ENCODE measurements at places on chromosomes 7 and 10.

GRCh38 chr10:66747451-66747850 lies 178.4 kb upstream of the LRRTM3 start:
- DNase-seq: no peak

GRCh38 chr7:99030457-99030856 lies 113.5 kb downstream of the SMURF1 start:
- DNase-seq: no peak

- no peak for DNase-seq
Observed at GRCh38 chr10:34427911-34428216, 387.2 kb downstream of the PARD3 start.

- DNase-seq: no peak
Observed at GRCh38 chr7:3264693-3265339, 36.2 kb upstream of the SDK1 start.

DNA sequence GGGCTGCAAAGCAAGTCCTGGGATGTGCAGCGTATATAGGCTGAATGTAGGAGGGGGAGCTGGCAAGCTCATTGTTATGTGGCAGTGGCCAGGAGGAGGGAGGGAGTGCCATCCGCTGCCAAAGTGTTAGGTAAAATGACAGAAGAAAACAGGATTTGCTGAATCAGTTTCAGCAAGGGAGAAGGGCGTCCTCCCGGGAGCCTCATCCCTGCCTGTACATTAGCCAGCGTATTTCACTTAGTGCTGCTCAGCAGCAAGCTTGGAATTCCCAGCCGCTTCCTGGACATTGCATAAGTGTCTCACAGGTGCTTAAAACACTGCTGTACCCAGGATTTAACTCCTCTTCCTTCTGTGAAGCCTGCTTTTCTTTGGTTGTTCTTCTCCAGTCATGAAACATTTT lies 2.5 kb downstream of the NIPSNAP2 start:
- peak; percentile 35 for DNase-seq

DNA sequence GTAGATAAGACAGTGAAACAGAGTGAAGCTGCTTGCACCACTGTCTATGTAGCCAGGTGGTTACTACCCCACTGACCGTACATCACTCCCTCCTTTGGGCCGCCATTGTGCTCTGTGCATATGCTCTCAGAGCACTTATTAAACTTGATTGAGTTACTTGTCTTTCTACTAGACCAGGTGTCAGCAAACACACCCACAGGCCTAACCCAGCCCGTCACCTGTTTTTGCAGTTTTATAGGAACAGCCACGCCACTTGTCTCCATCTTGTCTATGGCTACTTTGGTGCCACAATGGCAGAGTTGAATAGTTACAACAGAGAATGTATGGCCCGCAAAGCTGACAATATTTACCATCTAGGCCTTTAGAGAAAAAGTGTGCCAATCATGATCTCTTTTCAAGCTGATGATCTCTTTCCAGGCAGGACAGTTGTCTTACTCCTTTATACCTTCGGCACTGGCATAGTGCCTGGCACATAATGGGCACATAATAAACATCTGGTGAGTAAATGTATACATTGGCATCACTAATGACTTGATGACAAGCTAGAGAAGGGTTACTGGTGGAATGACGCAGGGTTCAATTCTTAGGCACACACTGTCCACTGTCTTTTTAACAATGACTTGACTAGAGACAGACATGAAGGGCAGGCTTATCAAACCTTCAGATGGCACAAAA lies 36.7 kb downstream of the SORBS1 start:
- no peak for DNase-seq

- no peak for DNase-seq
Observed at GRCh38 chr10:132551093-132551807, 13.7 kb downstream of the INPP5A start.

DNA sequence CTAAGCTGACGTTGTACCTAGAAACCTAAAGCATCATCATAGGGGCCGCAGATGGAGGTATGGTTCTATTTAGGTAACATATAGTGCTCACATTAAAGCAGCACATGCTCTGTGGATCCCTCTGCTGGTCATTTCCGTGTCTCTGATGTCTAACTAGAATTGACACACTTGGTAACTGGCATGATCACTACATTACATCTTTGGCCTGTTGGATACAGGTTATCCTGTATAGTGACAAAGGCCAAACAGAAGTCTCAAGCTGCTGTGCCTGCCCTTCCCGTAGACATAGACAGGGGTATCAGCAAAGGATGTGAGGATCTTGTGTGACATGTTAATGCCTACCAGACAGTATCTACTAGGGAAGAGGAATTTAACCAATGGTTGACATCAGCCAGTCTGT lies 51.2 kb downstream of the KIF5B start:
- DNase-seq: peak; percentile 10

DNA sequence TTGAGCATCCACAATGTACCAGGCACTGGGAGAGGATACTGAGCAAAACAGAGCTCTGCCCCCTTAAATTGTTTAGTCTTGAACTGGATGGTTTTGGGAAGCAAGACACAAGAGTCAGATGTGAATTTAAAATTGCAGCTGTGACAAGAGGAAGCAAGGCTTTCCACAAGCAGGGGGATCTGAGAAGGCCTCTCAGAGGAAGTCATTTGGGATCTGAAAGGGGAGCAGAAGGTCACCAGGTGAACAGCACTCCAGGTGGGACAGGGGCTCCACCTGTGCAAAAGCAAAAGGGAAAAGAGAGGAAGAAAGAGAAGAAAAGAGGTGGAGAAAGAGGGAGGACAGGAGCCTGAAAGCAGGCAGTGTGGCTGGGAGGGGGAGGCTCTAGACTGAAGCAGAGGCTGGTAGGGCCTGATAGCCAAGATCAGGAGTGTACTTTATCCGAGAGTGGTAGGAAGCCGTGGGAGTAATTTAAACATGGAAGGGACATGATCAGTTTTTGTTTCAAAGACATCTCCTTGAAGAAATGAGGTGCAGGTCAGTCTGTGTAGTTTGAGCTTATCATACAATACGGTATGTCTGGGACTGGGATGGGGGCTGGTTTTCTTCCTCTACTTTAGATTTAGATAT lies 76.1 kb upstream of the DUSP5 start:
- no peak for DNase-seq

- DNase-seq: no peak
Observed at GRCh38 chr7:82179311-82179710, 264.3 kb downstream of the CACNA2D1 start.

DNA sequence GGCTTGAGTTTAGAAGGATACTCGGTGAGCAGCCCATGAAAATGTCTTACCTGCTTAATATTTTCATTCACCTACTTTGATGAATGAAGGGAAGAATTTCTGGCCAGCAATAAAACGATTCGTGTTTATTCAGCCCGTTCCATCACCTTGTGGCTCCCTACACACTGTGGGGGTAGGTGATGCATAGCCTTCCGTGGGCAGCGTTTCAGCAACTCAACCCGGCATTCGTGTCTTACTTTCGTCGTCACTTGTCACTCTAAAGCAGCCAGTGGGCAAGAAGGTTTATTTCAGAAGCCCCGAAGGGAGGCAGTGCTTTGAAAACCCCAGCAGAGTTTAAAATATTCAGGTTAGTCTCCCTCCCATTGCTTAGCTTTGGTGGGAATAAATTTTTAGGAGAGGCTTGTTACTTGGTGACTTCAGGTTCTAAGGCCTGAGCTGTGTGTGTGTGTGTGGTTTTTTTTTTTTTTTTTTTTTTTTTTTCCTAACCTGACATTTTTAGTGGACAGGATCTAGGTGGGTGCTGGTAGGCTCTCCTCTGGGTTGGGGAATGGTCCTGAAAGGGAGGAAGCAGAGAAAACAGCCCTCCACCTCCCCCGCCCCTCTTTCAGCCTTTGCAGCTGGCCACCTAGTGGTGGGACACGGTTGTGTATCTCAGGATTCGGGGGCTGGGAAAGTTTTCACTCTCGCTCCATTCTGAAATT lies 1.8 kb downstream of the GRK5 start:
- DNase-seq: no peak

DNA sequence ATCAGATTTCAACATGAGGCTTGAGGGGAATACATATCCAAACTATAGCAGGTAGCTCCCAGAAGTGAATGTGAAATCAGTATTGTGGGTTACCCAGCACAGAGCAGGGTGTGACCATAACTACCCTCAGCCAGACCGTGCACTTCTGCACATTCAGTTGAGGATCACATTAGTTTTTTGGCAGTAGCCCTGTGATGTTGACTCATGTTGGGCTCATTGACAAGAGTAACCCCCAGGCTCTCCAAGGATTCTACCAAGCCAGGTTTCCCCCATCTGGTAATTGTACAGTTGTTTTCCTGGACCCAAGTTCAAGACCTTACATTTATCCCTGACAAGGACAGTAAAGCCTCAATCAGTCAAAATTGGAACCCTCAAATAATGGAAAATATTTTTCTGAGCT lies 11.7 kb upstream of the CPA4 start:
- no peak for DNase-seq

GRCh38 chr10:14299556-14299955 lies 31.2 kb downstream of the FRMD4A start:
- no peak for DNase-seq

DNA sequence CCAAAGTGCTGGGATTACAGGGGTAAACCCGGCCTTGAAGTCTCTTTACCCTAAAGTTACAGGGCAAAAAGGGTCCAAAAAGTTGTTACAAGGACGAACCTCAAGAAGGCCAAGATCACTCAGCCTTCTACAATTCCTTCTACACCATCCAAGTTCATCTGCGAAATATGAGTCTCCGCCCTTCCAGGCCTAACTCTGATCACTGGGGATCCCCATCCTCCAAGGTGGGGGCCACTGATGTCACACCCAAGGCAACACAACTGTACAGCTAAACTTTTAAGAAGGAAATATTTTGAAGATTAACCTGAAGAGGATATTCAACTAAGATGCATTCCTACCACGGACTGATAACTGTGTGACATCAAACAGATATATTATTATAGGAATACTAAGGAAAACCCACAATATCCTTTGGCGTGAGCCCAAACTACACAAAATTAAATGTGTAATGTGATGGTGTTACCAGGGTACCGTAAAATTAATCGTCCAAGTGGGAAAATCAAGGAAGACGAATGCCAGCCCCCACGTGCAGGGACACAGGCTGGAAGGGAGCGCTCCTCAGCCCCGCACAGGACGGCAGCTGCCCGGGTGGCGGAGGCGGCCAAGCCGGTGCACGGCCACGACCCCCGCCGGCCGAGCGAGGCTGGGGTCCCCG lies 1.0 kb downstream of the PAXIP1 start:
- no peak for DNase-seq

- peak; percentile 65 for DNase-seq
Observed at GRCh38 chr7:129367700-129368388, 66.4 kb upstream of the STRIP2 start.

DNA sequence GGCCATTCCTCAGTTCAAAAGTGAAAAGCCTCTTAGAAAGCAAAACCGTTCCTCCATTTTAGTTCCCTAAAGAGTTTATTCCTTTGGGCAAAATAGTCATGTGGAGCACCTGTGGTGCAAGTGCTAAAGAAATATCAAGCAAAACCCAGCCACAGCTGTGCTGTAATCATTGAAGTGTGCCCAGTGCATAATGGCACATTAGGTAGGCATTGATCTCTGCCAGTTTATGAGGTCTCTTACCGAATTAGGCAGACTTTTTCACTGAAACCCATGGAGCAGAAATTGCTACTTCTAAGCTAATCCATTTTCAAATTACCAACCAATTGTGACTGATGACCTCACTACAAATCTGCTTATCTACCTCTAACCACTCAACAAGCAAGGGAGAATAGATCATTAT lies 97.2 kb upstream of the SEMA3A start:
- no peak for DNase-seq

GRCh38 chr7:102004229-102004628 lies 186.8 kb downstream of the CUX1 start:
- DNase-seq: no peak

All from prostate gland (tissue), 2 donors.